A172 (cell line): ENCODE measurements at places on chromosomes 13 and 19. TPM values are rescaled to one million over a fixed set of nuclear protein-coding genes. Genes with fewer than 3 reads are reported as not detected.

- DNase-seq = no peak
These were observed 9.1 kb downstream of the SSBP4 start for GRCh38 chr19:18428173-18428786.

GRCh38 chr19:1860042-1860775 lies 3.2 kb downstream of the KLF16 start:
- no peak for DNase-seq

DNA sequence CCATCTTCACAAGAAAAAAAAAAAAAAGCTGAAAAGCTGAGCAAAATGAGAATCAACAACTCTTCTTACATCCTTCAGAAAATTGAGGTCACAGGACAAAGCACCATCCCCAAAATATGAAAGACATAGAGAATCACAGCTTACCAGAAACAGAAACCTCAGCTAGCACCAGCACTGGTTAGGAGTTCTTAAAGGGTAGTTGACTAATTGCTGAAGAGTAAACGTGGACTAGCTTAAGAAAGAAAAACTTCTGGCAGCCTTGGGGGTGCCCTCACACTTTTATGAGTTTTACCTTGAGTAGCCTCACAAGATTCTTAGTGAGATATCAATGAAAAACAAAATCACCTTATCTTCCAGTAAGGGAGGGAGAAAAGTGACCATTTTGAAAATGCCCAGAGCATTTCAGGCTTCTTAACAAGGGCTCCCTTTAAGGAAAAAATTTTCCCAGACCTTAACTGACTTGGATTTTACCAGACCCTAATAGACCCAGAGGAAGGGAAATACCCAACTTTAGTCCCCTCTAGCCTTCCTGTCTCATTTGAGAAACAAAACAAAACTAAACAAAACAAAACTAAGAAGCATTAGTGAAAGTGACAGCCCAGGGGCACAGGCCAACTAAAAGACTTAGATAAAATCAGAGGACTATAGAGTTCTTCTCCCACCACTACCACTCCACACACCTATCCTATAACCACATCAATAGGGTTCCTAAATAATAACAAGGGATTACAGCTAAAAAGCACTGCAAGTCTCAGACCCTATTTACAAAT lies 888.6 kb downstream of the DIAPH3 start:
- DNase-seq = no peak

The DHDH gene
- total RNA-seq = 0.10 TPM in 1 of 2 replicates, not detected in the other

DNA sequence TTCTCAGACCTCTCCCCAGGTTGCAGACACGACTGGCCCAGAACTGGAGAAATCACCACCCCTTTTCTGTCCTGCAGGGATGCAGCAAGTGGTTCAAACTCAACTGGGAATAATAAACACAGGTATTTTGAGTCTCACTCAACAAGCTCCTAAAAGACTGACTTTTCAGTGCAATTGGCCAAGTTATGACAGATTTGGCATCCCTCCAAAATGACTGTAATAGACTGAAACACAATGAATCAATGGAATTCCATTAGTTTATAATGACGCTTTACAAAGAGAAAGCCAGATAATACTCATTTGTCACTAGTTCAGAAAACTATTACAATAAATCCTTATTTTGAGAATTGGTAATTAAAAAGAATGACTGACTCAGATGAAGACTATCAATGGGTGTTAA lies 38.1 kb downstream of the MIPEP start:
- no peak for DNase-seq

The PLA2G4C gene
- 8.0 and 8.4 TPM in 2 replicates for total RNA-seq

GRCh38 chr19:29687897-29688728 lies 22.9 kb downstream of the PLEKHF1 start:
- peak; percentile 31 for DNase-seq

The DOCK6 gene
- total RNA-seq = 3.8 and 4.4 TPM in 2 replicates

GRCh38 chr13:60397704-60398378 lies 821 bp downstream of the TDRD3 start:
- DNase-seq = peak; percentile 37
